EH (cell line): ENCODE measurements at places on chromosomes 1 and 21.
A peak's percentile ranks its signal among the peaks of the same experiment; 100 is the strongest.

DNA sequence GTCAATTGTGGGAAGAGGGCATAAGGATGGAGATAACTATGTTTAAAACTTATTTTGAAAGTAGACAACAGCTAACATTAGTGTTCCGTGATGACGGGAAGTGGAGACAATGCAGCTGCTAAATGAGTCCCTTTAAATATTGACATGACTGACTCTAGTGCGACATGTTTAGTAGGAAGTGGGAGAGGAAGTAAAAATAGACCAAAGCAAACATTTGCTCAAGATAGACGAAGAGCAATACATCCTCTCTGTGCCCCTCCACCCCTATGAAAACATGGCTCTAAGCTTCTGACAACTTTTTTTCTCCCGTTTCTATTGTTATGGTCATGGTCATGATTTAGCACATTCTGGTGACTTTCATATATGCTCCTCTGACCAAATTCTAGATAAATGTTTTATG is 60.0 kb upstream of the HMCN1 start:
- no peak for DNase-seq

GRCh38 chr1:40305451-40305850 is 11.6 kb downstream of the COL9A2 start:
- peak; percentile 18 for DNase-seq

- peak; percentile 98 for DNase-seq
Measured at GRCh38 chr1:156728599-156729462, at the start of gene ISG20L2. Gene ISG20L2 (minus strand): TSS chr1:156728766. CDS start chr1:156727652, 1,114 bp downstream.

- DNase-seq: no peak
Measured at GRCh38 chr1:228867108-228867950, 132.1 kb downstream of the RHOU start.

- DNase-seq: peak; percentile 18
Measured at GRCh38 chr1:1270813-1271212, 2.8 kb downstream of the UBE2J2 start.

DNA sequence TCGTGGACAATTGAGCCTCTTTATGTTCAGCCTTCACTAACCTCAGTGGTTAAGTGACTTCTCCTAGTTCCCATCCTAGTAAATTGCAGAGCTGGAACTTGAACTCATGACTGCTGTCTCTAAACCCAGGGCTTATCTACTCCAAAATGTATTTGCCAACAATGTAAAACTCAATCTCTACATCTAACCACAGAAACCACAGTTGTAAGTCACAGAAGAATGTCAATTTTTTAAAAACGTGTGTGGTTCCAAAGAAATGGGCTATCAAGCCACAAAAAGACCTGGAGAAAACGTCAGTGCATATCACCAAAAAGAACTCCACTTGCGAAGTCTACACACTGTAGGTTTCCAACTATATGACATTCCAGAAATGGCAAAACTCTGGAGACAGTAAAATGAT is 172.6 kb upstream of the HMCN1 start:
- peak; percentile 89 for DNase-seq

GRCh38 chr1:9843576-9843945 is 19.8 kb upstream of the CLSTN1 start:
- DNase-seq: no peak

- DNase-seq: no peak
Measured at GRCh38 chr1:230127105-230128054, 60.3 kb downstream of the GALNT2 start.

DNA sequence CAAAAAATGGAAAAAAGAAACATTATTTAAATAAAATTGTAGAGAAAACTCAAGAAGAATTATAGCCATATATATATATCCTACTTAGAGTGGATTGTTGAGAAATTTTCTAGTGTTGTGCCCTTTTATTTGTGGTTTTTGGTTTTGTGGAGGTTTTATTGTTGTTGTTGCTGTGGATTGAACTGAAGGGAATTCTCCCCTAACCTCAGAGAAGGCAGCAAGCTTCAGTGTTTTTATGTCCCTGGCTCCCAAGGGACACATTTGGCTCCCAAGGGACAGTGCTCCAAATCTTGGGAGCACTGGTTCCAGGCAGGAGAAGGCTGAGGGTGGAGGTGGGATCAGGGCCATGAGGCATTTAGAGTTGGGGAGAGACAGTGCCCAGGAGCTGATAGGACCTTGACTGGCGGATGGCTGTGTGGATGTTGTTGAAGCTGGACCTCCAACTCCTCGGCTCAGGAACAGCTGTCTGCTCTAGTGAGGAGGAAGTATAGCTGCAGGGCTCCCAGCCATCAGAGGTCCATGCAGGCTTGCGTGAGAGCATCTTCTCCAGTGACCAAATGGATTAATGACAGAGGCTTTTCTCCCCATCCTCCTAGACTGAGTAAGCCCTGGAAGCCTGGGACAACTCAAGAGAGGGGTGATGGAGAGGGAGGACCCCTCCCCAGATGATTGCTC is 100.5 kb downstream of the TEX35 start:
- peak; percentile 54 for DNase-seq

DNA sequence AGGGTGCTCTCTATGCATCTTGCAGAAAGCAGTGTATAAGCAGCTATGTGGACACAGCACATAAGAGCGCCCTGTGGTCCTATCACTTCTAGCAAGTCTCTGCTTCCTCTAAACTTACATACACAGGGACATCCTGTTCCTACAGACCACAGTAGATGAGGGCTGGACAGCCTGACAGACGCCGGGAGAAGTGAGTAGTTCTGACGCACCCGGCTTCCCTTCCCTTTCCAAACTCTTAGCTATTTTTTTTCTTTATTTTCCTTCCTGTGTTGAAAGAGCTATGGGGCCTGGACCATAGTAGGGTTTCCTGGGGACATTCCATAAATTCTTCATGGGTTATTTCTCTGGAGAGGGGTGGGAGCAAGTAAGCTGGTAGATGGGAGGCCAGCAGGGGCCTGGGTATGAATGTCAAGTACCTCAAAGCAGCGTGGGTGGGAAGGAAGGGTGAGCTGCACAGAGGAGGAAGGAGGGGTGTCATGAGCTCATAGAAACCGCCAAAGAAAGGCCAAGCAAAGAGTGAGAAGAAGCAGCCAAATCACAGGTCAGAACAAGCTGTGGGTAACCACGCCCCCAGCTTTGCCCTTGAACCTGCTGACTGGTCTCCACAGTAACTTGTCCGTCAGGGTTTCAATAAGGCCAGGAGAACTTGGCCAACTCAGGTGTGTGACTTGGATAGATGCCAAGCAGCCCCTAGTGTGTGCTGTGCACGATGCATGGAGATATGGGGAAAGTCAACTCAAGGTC is 36.6 kb downstream of the PLXNA2 start:
- peak; percentile 96 for DNase-seq

GRCh38 chr21:36548866-36549265 is 68.9 kb upstream of the CLDN14 start:
- no peak for DNase-seq

DNA sequence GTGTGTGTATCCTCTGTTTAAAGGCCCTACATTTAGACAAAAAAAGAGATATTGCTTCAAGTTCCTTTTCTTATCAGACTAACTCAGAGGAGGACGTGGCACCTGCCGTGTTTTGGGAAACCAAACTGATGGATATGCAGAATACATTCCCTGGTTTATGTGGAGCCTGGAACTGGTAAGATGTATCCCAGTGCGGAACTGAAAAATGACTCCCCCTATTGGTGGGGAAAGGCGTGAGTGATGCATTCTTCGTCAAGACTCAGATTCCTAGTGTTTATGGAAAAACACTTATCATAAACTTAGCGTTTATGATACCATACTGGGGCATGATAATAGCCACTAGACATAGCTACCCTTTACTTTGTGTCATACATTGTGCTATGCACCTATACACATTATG is 154.2 kb downstream of the ZNF326 start:
- no peak for DNase-seq

DNA sequence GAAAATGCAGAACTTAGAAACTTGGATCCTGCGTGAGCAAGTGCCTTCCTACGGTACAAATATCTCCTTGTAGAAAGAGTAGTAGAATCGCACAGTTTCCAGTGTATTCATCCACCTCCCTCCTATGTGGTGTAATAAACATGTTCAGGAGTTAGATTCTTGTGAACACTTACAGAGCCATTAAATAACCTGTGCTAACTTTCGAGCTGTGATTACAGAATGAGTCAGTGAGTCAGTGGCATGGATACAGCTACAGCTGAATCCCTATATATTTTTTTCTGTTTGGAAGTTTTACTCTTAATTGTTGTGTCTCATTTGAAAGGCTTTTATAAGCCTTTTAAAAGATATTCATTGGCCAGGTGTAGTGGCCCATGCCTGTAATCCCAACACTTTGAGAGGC is 148.7 kb downstream of the EDEM3 start:
- DNase-seq: no peak

GRCh38 chr1:41109310-41110197 is 88.0 kb upstream of the SLFNL1 start:
- peak; percentile 91 for DNase-seq
